ENCODE measurements at places on chromosomes 16 and 17.

GRCh38 chr17:57745242-57745641, at the start of gene CCDC182:
Gene CCDC182, minus strand, starts transcription at chr17:57745299. Its CDS starts 27 bp downstream, at chr17:57745272.
- DNase-seq = no peak

GRCh38 chr17:74680941-74681340, 31.8 kb downstream of the CD300LF start:
- no peak for DNase-seq

- no peak for DNase-seq
Measured at GRCh38 chr17:46884552-46884951, 33.2 kb downstream of the WNT9B start.

GRCh38 chr17:40699371-40699770, 4.2 kb downstream of the KRT24 start:
- no peak for DNase-seq

- DNase-seq = no peak
Measured at GRCh38 chr17:62059414-62059813, 5.7 kb downstream of the MED13 start.

DNA sequence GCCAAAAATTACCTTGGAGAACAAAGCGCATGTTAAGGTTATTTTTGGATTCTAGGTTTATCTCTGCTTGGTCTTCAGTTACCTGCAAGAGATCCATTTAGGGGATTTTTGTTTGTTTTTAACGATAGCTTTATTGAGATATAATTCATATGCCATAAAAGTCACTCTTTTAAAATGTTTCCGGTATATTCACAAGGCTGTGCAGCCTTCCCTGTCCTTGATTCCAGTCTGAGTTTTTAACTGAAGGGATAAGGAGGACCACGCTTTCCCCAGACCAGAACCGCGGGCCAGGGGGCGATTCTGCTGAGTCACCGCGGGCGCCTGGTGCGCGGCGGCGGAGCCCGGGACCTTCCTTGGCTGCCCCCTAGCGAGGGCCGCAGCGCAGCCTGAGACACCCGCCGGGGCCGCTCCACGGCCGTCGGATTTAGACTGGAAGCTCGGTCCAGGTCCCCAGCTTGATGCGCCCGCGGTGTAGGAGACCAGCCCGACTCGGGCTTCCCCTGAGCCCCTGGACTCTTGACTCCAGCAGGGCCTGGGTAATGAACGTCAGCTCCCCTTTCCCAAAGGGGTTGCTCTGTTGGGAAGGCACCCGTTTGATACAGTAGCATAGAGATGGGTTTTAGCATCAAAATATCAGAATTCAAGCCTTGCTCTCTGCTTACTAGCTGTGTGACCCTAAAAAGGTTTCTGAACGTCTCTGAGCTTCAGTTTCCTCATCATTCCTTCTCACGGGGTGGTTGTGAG, 50.0 kb upstream of the STH start:
- peak; percentile 43 for DNase-seq

DNA sequence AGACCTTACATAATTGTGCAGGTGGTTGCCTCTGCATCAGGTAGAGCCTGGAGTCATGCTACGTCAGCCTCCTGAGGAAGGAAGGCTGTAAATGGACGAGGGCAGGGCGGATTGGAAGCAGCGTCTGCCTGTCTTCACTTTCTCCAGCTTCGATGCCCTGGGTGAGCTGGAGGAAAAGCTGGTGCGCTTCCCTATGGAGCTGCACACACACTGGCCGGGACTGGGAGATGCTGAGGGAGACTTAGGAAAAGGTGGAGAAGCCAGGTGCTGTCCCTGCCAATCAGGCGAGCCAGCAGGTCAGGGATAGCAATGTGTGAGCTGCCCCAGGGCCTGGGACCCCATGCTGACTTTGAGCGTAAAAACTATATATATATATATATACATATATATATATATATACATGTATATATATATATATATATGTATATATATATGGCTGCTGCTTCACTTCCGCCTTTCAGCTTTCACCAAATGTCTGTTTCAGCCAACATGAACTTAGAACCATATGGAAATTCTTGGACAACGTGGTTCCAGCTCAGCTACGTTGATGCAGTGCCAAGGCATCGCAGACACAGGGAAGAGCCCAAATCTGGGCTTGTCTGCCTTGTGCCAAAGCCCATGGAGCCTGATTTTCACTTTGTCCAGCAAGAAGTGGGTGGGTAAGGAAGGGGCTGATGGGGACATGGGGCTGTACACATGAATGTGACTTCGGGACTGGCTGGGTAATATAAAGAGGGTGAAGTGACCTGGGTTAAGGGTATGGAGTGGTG, 71.5 kb upstream of the NKD1 start:
- DNase-seq = no peak

- DNase-seq = no peak
Measured at GRCh38 chr17:50181144-50181543, 15.3 kb downstream of the SGCA start.

DNA sequence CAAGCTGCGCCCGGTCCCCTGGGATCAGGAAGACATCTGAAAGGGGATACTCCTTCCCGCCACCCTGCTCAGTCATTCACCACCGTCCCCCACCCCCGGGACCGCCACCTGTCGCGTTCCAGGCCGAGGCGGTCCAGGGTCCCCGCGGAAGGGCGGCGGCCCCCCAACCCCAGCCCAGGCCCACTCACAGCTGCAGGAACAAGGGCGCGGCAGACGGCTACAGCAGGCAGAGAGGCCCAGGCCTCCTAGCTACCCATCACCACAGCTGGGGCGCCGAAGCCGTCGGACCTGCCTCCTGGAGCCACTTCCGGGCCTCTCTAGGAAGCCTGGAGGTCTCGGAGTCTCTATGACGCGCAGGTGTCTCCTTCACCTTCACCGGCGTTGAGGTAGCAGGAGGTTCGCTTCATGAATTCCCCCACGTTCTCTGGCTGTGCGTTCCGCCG, at the start of gene SDR42E1:
SDR42E1 (minus strand) TSS at position 272 of the 443 bp plus-strand sequence. CDS start 10,612 bp downstream, outside the sequence.
- peak; percentile 91 for DNase-seq

- no peak for DNase-seq
Measured at GRCh38 chr17:67562005-67562404, 155.7 kb upstream of the NOL11 start.

- DNase-seq = no peak
Measured at GRCh38 chr17:51650772-51651171, 390.4 kb downstream of the UTP18 start.

DNA sequence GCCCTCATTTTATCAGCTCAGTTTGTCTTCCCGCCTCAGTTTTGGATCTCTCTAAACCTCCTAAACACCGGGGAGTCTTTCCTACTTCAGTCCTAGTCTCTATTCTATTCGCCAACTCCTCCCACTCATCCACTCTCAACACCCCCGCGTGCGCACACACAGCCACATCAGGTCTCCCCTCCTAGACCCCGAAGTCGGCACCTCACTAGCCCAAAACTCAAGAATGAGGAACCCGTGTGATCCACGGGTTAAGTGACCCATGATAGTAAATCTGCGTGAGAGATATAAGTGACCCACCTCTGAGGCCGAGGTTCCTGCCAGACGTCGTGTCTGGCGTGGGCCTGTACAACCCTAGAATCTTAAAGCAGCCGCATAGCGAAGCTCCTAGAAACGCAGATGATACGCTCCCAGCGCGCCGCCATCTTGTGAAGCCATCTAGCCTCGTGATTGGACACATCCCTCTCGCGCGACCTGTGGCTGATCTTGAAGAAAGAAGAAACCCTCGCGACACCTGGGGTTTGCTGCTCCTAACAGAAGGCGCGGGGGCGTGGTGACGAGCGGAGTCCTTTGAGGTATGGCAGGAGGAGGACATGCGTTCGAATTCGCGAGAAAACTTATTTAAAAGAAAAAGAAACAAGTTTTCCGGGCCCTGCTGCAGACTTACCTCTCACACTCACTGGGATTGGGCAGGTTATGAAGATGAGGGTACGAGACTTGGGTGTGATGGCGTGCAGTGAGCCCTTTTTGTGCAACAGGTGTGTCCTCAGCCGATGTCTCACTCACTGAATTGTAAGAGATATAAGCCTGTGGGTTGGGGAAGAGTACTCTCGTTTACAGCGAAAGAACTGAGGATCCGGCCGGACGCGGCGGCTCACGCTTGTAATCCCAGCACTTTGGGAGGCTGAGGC, at the start of gene METTL16:
METTL16 (minus strand) TSS at position 427 of the 908 bp plus-strand sequence. CDS start 9,557 bp downstream, outside the sequence.
- peak; percentile 98 for DNase-seq

GRCh38 chr17:72822358-72823023, 270.0 kb downstream of the SLC39A11 start:
- peak; percentile 32 for DNase-seq

DNA sequence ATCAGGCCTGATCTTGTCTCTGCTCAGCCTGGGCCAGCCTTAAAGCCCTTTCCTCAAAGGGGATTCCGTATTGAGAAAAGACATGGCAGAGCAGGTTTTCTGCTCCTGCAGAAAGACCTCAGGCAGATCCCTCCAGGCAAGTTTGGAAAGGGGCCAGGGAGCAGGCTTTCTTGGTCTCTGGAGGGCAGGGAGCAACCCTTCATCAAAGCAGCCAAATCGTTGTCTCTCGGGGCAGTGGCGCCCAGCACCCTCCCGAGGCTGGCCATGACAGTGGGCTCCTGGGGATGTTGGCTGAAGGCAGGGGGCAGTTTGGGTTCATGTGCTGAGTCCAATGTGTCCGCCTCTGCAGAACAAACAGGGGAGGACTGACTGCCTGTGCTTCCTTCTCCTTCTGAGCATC, 168.4 kb upstream of the WSCD1 start:
- no peak for DNase-seq

- DNase-seq = peak; percentile 56
Measured at GRCh38 chr16:89722392-89723278, 1.3 kb downstream of the ZNF276 start.

DNA sequence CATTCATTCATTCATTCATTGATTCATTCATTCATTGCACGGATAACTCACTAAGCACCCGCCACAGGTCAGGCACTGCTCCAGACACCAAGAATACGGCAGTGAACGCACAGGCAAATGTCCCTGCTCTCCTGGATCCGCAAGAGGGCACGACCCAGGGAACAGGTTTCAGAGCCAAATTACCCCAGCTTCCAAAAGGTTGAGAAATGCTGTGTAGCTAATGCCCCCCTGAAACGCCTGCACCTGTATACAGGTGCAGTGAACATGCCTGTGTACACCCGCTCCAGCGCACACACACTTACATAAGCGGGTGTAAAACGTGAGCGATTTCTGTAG, 9.6 kb upstream of the UBE2I start:
- DNase-seq = no peak

GRCh38 chr16:71396594-71396993, 38.1 kb downstream of the CALB2 start:
- DNase-seq = no peak

GRCh38 chr16:85353839-85354685, 241.8 kb upstream of the CIBAR2 start:
- no peak for DNase-seq

- DNase-seq = no peak
Measured at GRCh38 chr17:59696682-59697277, 10.4 kb downstream of the PTRH2 start.

GRCh38 chr16:74650966-74651567, 15.6 kb downstream of the RFWD3 start:
- DNase-seq = peak; percentile 2

- DNase-seq = no peak
Measured at GRCh38 chr17:14747603-14747950, 446.7 kb downstream of the HS3ST3B1 start.

DNA sequence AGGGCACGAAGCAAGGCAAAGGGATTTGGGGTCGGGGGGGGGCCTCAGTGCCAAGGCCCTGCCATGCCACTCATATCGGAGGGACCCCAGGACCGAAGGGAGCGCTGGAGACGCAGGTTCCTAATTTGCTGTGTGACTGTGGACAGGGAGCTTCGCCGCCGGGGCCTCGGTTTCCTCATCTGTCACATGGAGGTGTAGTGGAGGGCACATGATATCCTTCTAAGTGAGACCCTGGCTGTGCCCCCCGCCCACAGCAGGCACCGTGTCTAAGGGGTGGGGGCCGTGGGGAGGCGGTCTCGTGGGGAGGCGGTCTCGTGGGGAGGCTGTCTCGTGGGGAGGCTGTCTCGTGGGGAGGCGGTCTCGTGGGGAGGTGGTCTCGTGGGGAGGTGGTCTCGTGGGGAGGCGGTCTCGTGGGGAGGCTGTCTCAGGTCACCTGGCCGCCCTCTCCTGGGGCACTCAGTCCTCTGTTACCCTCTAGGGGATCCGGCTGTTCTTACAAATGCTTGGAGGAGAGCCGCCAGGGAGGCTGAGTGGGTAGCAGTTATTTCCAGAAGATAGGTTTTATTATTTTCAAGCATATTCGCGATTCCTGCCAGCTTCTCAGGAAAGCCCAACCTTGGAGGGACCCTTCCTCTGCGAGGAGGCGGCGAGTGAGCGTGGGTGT, 205.0 kb downstream of the NTN1 start:
- DNase-seq = no peak

- no peak for DNase-seq
Measured at GRCh38 chr17:43845766-43846165, 1.2 kb upstream of the CD300LG start.

GRCh38 chr17:71145486-71145885, 975.3 kb upstream of the SOX9 start:
- DNase-seq = no peak

DNA sequence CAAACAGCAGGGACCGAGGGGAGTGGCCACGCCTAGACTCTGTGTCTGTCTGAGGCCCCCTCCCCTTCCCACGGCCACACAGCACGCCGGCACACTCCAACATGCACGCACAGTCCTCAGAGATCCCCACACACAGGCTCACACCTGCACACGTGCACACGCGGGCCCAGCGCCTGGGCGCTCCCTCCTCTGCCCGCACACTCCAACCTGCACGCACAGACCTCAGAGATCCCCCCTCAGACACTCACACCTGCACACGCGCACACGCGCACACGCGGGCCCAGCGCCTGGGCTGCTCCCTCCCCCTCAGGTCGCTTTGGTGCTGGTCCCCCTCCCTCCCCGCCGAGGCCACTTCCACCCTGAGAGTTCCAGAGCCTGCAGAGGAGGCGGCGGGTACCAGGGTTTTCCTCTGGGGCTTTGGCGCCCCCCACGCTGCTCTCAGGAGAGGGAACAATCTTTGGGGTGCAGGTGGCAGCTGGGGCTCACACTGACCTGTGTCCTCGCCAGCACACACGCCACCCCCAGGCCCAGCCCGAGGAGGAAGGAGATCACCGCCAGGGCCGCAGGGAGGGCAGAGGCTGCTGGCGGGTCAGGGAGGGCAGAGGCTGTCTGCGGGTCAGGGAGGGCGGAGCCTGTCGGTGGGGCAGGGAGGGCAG, 1.6 kb downstream of the CD7 start:
- no peak for DNase-seq

- no peak for DNase-seq
Measured at GRCh38 chr17:47698749-47699535, 5.0 kb downstream of the TBKBP1 start.
